ENCODE measurements at places on chromosomes 16 and 17.

GRCh38 chr17:75338335-75338734 is 49.1 kb upstream of the SLC25A19 start:
- no peaks in the 10 kb centered on the region for H3K4me1 ChIP-seq
- no peak overlapping the region for H3K27ac ChIP-seq
- no peak overlapping the region for H3K4me3 ChIP-seq

DNA sequence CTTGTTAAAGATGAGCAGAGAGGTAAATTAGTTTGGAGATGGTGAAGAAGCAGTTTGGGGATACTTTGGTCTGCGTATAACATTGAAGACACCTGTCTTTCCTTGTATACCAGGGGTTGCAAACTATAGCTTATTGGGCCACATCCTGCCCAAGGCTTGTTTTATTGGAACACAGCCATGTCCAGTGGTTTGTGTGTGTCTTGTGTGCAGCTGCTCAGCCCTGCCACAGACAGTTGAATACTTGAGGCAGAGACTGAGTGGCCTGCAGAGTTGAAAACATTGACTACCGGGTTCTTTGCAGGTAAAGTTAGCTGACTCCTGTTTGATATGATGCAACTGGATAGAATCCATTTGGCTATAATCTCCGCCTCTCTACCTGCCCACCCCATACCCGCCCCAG is 224.4 kb downstream of the PRKCA start:
- no peak for DNase-seq
- H3K36me3 ChIP-seq = no peaks in the 10 kb centered on the region
- H3K4me1 ChIP-seq = peaks cover 25% of the 10 kb centered on the region
- H3K27me3 ChIP-seq = no peaks in the 10 kb centered on the region

- DNase-seq = no peak
- H3K4me1 ChIP-seq = peaks cover 76% of the 10 kb centered on the region
- no peaks in the 10 kb centered on the region for H3K36me3 ChIP-seq
These were observed 1.2 kb upstream of the SECTM1 start for GRCh38 chr17:82334622-82335394.

DNA sequence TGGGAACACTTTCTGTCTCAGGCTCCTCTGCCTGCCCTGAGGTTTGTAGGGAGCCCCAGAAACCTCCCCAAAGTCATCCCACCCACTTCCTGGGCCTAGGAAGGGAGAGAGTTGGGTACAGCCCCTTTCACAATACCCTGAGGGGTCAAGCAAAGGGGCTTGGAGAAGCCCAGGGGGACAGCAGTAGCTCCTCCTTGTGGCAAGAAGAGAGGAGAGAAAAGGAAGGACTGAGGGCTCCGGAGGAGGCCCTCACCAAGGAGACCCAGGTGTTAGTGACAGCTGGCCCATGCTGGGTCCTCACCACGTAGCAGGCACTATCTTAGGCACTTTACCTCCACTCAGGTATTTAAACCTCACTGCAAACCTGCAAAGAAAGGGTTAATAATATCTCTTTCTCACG is 112.8 kb downstream of the IRX5 start:
- H3K4me1 ChIP-seq = no peaks in the 10 kb centered on the region
- no peaks in the 10 kb centered on the region for H3K27me3 ChIP-seq
- no peaks in the 10 kb centered on the region for H3K36me3 ChIP-seq
- H3K4me3 ChIP-seq = no peak overlapping the region
- H3K27ac ChIP-seq = no peak overlapping the region

- H3K4me1 ChIP-seq = no peaks in the 10 kb centered on the region
- DNase-seq = no peak
- H3K4me3 ChIP-seq = no peak overlapping the region
- H3K36me3 ChIP-seq = no peaks in the 10 kb centered on the region
- H3K27ac ChIP-seq = no peak overlapping the region
- H3K27me3 ChIP-seq = no peaks in the 10 kb centered on the region
These were observed 31.2 kb downstream of the NFATC3 start for GRCh38 chr16:68116256-68116867.

Data from SJSA1 (cell line).